Transverse colon (tissue), 4 donors: ENCODE measurements at places on chromosomes 12 and 14. TPM values are rescaled to one million over a fixed set of nuclear protein-coding genes. Genes with fewer than 3 reads are reported as not detected.

GRCh38 chr12:104360157-104360556 lies 56.6 kb downstream of the EID3 start:
- no peak for DNase-seq

DNA sequence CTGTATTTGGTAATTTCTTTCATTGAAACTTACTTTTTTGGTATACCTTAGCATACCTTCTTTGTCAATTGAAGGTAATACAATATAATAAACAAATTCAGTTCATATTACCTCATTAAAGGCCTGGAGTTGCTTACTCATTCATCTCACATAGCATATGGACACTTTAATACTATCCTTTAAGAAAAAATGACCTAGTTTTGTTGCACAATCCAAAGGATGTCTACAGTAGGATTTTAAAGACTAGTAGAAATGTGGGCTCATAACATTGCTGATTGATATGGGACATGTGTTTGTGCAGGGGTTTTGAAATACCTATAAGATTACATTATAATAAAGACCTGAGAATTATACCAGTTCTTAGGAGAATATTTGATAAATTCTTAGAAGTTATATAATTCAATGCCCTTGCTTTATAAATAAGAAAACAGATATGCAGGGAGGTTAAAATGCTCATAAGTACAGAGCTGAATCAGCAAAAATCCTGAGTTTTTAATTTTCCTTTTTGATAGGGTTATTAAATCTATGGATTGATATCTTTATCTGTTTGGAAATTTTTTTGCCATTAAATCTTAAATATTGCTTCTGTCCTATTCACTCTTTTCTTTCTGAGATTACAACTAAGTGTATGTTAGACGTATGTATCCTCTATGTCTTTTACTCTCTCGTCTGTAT lies 352.1 kb downstream of the ATP23 start:
- no peak for DNase-seq

DNA sequence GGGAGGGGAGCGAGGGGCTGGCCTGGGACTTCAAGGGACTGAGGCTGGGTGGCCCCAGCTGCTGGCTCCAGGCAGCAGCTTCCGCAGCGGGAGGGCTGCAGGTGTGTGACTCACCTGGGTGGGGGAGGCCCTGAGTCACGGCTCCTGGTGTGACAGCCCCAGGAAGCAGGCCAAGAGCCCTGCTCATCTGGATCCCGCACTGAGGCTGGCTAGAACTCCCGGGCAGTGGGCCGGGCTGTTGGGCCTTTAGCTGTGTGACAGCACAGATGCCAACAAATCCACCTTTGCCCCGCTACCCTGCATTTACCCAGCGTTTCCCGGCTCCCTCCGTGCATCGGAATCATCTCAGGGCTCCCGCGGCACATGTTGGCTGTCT lies 180.0 kb upstream of the PRMT8 start:
- DNase-seq: peak; percentile 46

- peak; percentile 21 for DNase-seq
These were observed 412 bp upstream of the TEP1 start for GRCh38 chr14:20413744-20414082.

- no peak for DNase-seq
These were observed 39.4 kb downstream of the ATF7 start for GRCh38 chr12:53586745-53587144.

GRCh38 chr12:70367258-70368141 lies 1.4 kb downstream of the KCNMB4 start:
- DNase-seq: no peak

DNA sequence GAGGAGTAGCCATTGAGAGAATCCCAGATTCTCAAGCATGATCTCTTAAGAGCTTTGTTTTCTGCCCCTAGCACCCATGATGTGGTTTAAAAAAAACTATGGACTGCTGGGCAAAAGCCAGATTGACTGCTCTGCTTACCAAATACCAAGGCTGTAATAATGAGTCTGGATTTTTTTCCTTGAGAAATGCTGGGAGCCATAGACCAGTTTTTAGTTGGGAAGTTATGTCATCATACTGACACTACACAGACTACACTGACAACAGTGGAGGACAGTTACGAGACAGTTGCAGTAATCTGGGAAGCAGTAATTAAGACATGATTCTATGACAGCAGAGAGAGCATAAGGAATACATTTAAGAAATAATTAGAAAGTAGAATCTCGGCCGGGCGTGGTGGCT lies 35.8 kb downstream of the SPATA7 start:
- DNase-seq: no peak

- peak; percentile 20 for DNase-seq
These were observed 127.6 kb upstream of the EVL start for GRCh38 chr14:99937475-99938244.

DNA sequence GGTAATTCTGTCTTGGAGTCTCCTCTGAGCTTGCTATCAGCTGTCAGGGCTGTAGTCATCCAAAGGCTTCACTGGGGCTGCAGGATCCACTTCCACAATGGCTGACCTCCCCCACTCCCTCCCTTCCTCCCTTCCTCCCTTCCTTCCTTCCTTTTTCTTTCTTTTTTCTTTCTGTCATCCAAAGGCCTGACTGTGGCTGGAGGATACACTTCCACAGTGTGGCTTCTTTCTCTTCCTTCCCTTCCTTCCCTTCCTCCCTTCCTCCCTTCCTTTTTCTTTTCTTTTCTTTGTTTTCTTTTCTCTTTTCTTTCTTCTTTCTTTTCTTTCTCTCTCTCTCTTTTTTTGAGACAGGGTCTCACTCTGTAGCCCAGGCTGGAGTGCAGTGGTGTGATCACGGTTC lies 30.6 kb downstream of the ARF6 start:
- DNase-seq: no peak

- peak; percentile 25 for DNase-seq
These were observed 198.2 kb upstream of the PLEKHG7 start for GRCh38 chr12:92504594-92504981.

- peak; percentile 57 for DNase-seq
These were observed 149.4 kb downstream of the ADGRD1 start for GRCh38 chr12:131102991-131103668.

FOXG1 gene
- total RNA-seq: not detected

CACNA2D4 gene
- total RNA-seq: 7.2 TPM

RAB15 gene
- total RNA-seq: 20.6 TPM

CCDC184 gene
- 0.27 TPM for total RNA-seq
